ENCODE measurements at places on chromosomes 13 and 19.

DNA sequence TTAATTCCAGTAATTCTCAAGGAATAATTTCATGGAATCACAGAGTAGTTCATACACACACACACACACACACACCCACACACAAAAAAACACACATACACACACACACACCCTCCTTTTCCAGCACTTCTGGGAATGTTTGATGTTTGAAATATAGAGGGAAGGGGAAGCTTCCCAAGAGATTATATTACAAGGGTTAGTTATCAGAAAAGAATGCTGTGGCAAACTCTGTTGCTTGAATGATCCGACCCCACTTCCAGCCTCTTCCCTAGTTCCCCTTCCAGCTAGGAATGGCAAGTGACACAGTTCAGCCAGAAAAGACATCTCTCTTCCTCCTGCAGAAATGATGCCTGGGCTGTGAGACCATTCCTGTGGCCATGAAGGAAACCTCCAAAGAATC, 49.9 kb downstream of the KCTD12 start:
- DNase-seq: no peak

GRCh38 chr13:58994077-58994476, 1169.7 kb downstream of the DIAPH3 start:
- DNase-seq: no peak

DNA sequence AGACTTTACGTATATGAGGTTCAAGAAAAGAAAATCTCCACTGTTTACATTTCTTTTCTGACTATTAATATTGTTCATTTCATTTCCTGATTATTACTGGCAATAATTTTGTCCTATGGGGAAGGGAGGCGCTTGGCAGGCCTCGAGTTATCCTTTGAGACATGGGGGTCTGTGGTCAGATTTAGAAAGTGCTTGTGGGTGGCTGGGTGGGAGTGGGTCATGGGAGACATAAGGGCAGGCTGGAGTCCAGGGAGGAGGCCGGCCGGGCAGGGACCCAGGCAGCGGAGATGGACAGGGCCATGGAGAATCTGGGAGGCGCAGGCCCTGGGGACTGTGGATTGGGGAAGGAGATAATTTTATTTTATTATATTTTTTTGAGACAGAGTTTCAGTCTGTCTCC, 40.1 kb downstream of the LTBP4 start:
- no peak for DNase-seq

DNA sequence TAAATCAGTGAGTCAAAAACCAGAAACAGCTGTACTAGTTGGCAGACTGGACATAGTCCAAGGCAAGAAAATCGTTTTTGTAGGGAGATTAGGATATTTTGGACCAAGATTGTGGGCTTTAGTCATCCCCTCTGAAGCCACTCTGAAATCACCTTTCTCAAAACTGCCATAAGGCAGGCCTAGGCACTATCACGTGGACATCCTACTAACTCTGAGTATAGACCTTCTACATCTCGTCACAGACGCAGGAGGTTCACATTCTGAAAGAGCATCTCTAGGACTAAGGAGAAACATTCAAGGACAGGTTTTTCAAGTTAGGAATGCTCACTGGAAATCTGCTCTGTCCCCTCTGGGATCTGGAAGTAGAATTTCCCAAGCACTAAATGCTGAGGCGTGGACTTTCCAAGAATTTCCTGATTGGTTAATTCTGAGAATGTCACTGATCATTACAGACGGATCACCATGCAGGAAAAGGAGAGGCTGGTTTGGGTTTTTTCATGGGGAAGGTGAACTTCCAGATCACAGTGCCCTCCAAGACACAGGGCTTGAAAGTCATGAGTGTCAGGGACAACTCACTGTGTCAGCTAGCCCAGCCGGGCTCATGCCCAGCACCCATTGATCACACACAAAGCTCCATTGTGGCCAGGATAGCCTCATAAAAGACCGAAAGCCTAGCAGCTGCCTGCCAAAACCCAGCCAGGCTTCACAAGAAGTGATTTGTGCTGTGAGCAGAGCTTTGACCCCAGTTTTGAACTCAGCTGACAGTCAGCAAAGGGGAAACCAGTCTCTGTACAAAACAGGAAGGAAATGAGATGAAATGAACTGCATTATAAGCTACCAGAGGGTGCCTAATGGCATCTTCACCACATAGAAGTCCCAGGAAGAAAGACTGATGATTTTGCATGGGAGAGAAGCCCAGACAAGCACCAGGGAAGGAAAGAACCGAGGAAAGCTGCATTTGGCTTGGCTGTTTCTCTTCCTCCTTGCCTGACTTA, 2.7 kb upstream of the RUBCNL start:
- DNase-seq: peak; percentile 45

DNA sequence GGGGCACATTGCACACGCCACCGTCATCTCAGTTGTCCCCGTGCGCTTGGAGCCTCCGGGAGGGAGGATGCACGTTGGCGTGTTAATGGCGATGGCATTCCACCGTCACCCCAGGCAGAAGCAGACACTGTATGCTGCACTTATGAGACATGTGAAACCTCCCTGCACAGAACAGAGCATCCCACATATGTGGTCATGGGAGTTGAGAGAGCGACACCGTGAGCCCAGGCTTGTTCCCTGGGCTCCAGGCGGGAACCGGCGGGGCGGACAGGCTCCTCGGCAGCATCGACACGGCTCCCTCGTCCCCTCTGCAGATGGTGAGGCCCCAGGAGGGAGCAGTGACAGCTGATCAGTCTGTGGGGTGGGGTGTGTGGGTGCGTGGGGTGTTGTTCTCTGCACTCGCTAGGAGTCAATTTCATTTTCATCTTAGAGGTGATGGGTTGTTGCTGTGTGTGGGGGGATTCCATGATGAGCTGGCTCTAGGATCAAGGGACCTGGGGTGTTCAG, 40.4 kb downstream of the CRTC1 start:
- no peak for DNase-seq

- DNase-seq: no peak
Observed at GRCh38 chr13:101838323-101838722, 385.8 kb downstream of the ITGBL1 start.

- no peak for DNase-seq
Observed at GRCh38 chr13:23380534-23380933, 53.0 kb downstream of the SACS start.

GRCh38 chr13:60857698-60858097, 460.7 kb downstream of the TDRD3 start:
- DNase-seq: no peak

GRCh38 chr13:28755546-28755870, 36.7 kb upstream of the SLC46A3 start:
- no peak for DNase-seq

GRCh38 chr13:44399074-44399473, 25.4 kb downstream of the SERP2 start:
- no peak for DNase-seq

GRCh38 chr13:50387051-50387581, 371.9 kb downstream of the KCNRG start:
- DNase-seq: peak; percentile 42

DNA sequence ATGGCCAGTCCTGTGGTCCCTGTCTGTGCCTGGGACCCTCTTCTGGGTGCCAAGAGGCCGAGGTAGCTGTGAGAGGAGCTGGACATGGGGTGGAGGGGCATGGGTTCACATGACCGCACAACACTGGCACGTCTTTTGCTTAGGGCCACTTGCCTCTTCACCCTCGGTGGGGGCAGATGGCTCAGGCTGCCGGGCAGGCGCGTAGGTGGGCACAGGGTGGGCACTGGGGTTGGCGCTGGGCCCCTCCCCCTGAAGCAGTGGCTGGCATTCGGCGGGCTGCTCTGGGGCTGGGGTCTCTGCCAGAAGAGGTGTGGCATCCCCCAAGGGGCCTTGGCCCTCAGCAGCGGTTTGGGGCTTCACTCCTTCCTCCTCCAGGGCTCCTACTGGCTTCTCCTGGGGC, 8.4 kb downstream of the PALM3 start:
- DNase-seq: no peak

GRCh38 chr13:47672245-47673008, 328.6 kb downstream of the SUCLA2 start:
- DNase-seq: no peak

GRCh38 chr13:95552539-95553441, at the start of gene CLDN10:
Gene CLDN10 (plus strand): TSS chr13:95552720. CDS start chr13:95552754, 34 bp downstream.
- DNase-seq: no peak

GRCh38 chr13:38543561-38543960, 143.3 kb upstream of the FREM2 start:
- DNase-seq: no peak

- DNase-seq: no peak
Observed at GRCh38 chr13:51910508-51910907, 48.7 kb downstream of the CCDC70 start.

- no peak for DNase-seq
Observed at GRCh38 chr13:91302111-91302510, 45.4 kb upstream of the MIR17HG start.

DNA sequence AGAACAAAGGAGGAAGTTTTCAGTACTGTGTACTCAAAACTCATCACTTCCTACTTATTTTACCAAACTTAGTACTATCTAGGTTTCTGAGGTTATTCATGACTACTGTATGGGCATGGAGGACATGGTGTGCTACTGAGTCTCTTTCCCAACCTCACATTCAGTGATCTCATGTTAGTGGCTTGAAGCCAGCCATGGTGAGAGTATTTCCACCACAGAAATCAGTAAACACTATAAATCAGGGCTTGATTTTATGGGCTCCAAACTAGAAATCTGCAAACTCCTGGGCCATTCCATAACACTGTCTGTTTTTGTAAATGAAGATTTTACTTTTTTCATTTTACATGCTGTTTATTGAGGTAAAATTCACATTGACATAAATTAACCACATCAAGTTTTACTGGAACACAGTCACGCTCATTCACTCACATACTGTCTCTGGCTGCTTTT, 19.7 kb downstream of the MED26 start:
- DNase-seq: no peak

- no peak for DNase-seq
Observed at GRCh38 chr13:44044547-44045179, 165.0 kb downstream of the LACC1 start.

DNA sequence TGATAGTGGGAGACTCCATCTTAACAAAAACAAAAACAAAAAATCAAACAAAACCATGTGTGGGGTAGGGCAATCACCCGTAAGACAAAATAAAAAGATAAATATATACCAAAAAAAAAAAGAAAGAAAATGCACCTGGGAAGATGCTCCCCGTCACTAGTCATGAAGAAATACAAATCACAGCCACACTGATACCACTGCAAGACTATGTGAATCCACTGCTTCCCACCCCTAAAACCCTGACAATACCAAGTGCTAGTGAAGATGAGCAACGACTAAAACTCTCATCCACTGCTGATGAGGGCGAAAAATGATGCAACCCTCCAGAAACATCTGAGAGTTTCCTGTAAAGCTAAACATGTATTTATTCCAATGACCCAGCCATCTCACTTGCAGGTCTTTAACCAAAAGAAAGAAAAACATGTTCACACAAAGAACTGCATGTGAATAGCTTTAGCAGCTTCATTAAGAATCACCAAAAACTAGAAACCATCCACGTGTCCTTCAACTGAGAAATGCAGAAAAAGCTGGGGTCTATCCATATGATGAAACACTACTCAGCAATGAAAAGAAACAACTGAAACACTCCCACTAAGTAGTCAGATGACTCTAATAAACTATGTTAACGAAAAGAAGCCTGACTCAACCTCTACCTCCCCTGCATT, 31.7 kb downstream of the BRD4 start:
- DNase-seq: no peak

- DNase-seq: no peak
Observed at GRCh38 chr13:113404366-113404722, 40.4 kb upstream of the GRTP1 start.

DNA sequence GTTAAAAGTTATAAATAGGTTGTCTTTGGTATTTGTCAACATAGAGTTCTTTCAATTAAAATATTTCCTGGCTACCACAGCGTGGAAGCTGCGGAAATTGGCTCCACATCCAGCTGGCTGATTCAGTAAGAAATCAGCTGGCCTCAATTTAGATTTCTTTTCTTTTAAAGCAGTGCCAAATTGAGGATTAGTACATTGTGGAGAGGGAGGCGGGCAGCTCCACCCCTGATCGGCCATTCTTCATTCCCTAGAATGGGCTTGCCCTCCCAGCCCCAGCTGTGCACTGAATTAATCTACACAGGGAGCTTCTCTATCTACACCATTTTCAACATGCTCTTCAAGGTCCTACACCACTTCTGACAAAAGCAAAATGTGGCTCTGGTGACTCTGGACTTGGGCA, 624.8 kb downstream of the DACH1 start:
- no peak for DNase-seq

DNA sequence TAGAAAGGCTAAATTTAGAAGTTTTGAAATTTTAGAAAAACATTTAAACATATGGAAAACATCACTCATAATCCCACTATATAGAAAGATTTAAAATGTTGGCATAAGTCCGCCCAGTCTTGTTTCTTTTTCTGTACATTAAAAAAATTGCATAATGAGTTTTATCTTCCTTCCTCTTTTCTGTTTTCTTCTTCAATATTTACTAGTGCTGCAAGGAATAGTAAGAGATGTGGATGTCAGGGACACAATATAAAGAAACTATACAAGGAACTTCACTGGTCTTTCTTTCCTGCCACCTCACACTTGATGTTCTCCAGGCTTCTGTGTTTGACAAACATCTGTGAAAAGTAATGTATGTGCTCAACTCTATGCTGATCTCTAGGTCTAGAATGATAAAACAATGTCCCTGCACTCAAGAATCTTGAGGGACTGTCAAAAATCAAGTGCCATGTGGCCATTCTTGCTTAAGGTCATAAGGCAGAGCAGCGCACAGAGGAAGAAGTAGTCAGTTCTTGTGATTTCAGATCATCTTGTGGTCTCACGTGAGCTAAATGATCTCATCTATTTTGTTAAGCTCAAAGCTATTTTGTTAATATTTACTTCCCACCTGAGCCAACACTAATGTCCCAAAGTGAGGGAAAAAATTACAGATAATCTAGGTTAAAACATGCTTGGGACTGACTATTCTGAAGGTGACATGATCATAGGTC, 186.9 kb upstream of the OBI1 start:
- no peak for DNase-seq

- peak; percentile 1 for DNase-seq
Observed at GRCh38 chr13:66036024-66036614, 1194.0 kb downstream of the PCDH9 start.

GRCh38 chr19:4583961-4584669, 24.6 kb upstream of the SEMA6B start:
- peak; percentile 72 for DNase-seq

DNA sequence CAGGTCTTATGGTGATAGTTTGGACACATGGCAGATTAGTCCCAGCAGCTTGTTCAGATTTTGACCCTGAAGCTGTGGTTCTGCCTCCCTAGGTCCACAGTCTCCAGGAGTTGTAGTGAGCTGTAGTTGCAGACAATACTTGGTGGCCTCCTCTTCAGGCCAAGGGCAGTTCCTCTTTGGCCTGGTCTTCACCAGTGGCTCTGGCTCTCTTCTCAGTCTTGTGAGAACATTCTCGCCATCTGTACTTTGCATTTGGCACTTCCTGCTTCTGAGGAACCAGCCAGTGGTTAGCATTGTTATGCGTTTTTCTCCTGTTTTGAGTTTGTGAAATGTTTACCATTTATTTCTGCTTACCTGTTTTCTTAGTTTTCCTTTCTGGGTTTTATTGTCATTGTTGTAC, 40.7 kb downstream of the PCCA start:
- no peak for DNase-seq

Measured in HuH-7 (cell line).